ENCODE measurements at places on chromosomes 1 and 21.

- no peak for DNase-seq
Measured at GRCh38 chr1:172292840-172293239, 127.6 kb upstream of the C1orf105 start.

DNA sequence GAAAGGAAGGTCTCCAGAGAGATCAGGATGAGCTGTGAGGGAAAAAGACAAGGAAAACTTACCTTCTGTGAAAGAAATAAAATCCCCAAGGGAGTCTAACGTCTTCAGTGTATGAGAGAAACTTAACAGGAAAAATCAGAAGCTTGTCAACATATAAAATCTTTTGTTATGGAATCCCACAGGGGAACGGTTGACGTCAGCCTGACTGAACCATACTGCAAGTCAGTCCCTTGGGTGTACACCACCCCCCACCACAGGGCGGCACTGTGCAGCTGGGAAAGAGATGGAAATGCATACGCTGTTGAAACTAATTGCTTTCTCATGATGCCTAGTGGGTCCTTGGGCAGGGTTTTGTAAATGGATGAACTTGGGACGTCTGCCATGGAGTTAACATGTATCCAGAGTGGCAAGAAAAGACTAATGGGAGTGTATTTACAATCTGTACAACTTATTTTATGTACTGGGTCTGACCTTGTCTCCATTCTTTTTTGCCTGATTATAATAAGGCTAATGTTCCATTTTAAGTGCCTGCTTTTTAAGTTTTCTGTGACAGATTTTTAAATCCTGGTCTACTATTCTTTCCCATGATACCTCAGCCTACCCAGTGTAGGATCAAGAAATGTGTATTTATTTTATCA lies 22.7 kb downstream of the UTP25 start:
- peak; percentile 46 for DNase-seq

- DNase-seq = no peak
Measured at GRCh38 chr1:242189591-242189990, 190.7 kb upstream of the MAP1LC3C start.

- no peak for DNase-seq
Measured at GRCh38 chr1:80218112-80218511, 1211.6 kb upstream of the ADGRL4 start.

DNA sequence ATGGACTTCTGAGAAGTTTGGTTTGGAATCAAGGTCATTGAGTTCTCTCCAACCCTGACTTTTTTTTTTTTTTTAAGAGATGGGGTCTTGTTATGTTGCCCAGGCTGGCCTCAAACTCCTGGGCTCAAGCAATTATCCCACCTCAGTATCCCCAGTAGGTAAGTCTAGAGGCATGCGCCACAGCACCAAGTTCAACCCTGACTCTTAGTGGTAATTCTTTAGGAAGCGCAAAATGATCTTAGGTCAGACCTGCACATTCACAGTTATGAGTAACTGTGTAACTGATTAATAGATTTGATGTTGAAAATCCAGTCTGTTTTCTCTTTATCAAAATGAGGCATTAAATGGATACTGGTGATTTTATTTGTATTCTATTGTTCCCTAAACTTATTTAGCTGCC lies 95.9 kb downstream of the GREM2 start:
- DNase-seq = no peak

DNA sequence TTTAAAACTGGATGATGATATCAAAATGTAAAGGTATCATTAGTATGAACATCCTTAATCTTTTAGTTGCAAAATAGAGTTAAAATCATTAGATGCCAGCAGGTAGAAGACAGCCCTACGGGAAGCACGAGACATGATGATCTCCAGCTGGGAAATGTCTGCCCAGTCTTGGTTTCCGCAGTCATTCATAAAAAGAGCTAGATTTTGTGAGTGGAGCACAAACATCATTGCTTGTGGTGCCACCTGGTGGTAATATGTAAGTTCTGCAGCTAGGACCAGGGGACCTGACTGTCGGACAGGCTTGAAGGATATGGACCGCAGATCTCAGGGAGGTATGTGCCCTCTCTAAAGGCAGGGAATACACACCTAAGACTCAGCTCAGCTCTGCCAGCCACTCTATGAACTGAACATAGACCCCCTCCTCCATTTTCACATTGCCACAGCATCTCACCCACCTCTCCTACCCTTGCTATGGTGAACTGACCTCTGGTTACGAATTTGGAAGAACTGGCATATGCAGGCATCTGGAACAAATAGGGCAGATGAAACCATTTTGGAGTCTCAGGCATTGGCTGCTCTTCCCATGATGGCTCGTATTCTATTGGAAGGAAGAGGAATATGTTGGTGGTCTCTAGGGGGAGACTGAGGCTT lies 9.2 kb downstream of the FCMR start:
- peak; percentile 68 for DNase-seq

DNA sequence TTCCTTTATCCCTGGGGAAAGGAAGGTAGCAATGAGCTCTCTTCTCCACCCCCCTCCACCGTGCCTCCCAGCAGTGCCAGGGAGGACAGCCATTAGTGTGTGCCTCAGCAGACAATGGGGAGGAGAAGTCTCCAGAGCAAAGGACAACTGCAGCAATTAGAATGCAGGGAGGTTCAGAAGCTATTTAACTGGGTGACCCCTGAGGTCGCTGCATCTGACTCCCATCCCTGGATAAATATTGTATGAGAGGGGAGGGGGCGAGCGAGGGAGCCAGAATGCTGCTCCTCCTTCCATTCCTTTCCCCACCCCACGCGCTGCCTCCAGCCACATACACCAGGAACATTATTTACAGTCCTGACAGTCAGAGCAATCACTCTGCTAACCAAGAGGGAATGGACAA lies 59.0 kb downstream of the ERI3 start:
- no peak for DNase-seq
